ENCODE measurements at places on chromosomes 11 and 22.

GRCh38 chr22:22927888-22928665 is 40.5 kb downstream of the IGLL5 start:
- DNase-seq = no peak

DNA sequence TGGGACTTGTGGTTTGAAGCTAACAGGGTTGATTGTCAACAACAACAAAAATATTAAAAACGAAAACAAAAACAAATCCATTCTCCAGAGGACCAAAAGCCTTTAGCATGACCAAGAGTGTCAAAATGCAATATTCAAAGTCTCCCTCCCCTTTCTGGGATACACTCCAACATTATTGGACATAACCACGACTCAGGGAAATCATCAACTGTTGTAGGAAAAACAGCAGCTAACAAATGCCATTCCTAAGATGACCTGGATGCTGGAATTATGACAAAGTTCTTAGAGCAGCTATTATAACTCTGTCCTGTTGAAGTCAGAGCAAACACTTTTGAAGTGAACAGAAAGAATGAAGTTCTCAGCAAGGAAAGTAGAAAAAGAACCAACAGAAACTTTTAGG is 143.0 kb downstream of the TMEM135 start:
- DNase-seq = no peak

DNA sequence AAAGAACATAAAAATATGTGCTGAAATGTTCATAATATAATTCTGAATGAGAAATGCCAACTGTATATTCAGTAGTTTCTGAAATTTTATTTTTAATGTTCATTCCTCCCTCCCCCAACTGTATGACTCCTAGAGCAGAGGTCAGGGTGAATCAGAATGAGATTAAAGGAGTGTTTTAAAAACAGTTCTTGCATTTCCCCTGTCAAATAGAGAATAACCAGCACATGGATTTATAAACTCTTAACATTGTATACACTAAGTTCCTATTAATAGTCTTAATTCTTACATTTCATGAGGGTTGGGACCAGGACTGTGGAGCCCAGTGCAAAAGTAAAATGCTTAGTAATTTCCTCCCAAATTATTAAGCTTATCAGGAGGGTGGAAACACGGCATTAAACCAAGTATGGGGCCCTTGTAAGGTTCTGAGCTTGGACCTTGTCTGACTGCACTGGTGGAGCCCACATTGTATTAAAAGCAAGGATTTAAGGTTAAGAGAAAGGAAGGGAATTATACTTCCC is 474.6 kb upstream of the RAG2 start:
- no peak for DNase-seq

- DNase-seq = no peak
Measured at GRCh38 chr22:47787501-47788227, 1025.2 kb downstream of the TBC1D22A start.

GRCh38 chr11:2911088-2911784 is 18.0 kb downstream of the PHLDA2 start:
- DNase-seq = no peak

DNA sequence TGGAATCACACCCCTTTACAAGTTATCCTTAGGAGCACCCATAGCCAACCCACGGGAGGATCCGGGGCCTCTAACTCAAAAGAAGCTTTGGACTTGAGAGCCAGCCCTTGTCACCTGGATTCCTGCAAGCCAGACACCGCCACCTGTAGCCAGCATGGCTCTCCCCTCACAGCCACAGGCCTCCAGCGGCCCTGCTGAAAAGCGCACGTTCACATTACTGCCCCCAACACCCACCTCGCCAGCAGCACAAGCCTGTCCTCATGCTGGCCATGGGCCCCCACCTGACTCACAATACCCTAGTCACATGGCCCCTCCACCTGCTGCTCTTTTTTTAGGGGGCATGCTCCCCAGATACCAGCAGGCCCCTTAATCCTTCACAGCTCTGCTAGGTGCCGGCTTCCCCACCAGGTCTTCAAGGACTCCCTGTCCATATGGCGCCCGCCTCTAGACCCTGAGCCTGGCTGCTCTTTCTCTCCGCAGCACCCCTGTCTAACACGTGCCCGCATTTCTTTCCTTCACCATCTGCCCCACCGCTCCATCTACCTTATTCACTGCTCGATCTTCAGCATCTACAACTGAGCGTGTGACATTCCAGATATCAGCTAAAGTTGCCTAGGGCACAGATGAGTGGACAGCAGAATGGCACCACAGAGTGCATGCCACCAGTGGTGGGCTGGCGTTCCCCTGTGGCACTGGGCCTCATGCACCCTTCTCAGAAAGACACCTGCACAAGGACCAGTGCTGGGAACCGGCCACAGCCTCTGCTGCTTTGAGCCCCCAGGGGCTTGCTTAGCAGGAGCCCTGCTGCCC is 6.6 kb downstream of the CARS1 start:
- no peak for DNase-seq

DNA sequence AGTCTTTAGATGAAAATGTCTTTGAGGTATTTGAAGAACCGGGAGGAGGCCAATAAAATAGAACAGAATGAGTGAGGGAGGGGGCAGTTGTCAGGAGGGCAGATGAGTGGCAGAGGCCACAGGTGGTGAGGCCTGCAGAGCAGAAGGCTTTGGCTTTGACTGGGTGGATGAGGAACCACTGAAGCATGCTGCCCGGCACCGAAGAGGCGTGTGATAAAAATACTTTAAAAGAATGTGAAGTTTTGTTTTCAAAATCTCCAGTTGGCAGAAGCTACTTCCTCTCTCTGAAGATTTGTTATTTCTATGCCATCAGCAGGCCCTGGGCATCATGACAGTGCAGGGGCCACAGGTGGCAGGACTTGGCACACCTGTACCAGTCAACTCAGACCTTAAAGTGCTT is 6.3 kb downstream of the MS4A12 start:
- no peak for DNase-seq

DNA sequence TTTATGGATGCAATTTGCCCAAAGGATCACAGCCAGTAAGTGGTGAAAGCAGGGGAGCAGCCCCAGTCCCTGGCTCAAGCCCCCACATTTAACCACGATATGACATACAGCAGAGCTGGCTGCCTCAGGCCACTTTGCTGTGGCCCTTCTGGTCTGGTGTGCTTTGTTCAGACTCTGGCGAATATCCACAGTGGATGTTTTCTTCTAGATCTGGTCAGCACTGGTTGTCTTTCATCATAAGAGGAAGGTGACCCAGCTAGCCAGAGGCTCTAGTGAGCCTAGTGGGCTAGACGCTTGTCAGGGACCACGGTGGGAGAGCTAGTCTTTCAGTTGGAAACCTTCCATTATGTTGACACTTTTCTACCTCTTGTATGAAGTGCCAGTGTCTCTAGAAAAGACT is 42.5 kb downstream of the DGCR2 start:
- no peak for DNase-seq

- DNase-seq = no peak
Measured at GRCh38 chr11:14703731-14704130, 60.1 kb downstream of the PDE3B start.

GRCh38 chr11:132402071-132402684 is 1031.8 kb downstream of the NTM start:
- no peak for DNase-seq

- DNase-seq = no peak
Measured at GRCh38 chr22:47204002-47204979, 441.8 kb downstream of the TBC1D22A start.

GRCh38 chr11:108698844-108699642 is 34.2 kb downstream of the DDX10 start:
- no peak for DNase-seq

DNA sequence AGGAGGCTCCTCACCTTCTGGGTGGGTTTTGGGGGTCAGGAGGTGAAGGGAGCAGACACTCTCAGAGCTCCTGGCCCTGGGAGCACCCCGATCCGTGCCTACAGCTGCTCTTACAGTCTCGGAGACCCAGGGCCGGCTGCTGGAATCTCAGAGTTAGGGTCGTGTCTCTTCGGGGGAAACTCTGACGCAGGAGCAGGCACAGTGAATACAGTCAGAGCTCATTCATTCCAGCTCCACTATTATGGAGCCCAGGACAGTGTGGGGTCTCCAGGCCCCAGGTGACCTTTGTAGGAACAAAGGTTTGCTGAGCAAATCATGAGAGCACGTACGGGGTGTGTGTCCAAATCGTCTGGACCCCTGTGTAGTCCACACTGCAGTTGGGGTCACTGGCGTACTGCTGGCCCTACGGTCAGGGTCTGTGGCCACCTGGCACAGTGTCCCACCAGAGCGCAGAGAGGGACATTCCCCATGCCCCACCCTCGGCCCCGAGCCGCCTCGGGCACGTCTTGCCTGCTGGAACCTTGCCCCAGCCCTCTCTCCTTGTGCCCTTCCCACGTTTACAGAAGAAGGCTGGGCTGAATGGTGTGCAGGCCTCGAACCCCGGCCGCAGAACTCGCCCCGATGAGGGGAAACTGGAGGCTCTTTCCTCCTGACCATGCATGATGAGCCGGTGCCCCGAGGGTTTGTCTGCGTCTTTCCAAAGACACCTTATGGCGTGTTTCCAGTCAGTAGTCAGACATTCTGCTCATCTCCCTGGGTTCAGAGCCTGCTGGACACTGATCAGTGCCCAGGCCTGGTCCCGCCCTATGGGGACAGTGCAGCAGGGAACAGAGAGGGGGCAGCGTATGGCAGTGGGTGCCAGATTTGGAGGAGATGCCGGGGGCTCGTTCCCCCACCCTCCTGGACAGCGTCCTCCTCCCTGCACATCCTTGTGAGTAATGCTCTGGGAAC is 1166.6 kb downstream of the BRD1 start:
- DNase-seq = no peak

DNA sequence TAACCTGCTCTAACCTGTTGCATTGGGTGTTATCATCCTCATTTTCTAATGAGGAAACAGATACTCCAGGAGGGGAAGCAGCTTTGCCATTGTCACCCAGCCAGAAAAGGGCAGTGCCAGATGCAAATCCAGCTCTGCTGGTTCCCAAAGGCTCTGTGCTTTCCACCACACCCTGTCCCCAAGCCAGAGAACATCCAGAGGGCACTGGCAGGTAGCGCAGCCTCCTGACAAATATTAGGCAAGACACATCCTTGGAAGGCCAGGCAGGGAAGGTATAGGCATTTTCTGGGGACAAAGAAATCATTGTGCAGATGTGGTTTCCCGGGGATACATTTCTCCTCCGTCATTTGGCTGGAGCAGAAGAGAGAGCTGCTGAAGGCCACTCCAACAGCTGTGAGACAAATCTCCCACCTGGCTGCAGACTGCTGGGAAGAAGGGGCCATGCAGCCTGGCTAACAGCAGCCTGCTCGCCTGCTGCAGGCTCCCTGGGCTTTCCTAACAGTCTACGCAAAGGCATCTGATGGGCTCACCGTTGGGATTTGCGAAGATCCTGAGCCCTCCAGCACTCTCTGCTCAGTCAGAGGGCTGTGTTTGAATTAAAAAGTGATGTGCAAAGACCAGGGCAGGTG is 93.9 kb upstream of the PITPNB start:
- no peak for DNase-seq

- DNase-seq = no peak
Measured at GRCh38 chr22:35777335-35777975, 59.8 kb downstream of the APOL5 start.

GRCh38 chr22:37575490-37576003 is 4.3 kb downstream of the LGALS2 start:
- DNase-seq = no peak

GRCh38 chr22:40867109-40867508 is 5.2 kb upstream of the DNAJB7 start:
- no peak for DNase-seq

DNA sequence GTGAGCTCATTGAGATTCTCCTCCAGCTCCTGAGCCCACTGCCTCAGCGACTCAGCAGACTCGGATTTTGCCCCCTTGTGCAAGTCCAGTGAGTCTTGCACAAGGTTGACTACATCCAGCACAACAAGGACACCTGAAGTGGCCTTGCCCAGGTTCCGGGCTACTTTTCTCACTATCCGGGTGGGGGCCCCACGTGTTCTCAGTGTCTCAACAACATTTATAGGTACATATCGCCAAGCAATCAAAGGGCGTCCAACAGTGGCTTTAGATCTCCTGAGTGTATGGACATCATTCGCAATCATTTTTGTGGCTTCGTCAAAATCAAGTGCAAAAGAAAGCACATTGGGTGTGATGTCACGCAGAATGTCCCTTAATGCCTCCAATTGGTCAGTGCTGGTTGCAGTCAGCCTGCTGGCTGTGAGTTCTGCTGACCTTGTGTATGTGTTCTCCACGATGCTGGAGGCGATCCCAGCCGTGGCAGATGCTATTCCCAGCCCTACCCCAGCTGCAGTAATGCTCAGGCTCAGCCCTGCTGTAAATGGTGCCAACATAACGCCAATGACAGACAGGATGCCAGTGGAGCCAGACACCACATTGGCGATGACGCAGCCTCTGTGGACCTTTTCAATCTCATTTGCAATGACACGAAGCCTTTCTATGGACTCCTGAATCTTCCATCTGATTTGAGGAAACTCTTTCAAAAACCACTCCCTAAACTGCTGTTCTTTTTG is 10.3 kb downstream of the APOL4 start:
- DNase-seq = no peak

DNA sequence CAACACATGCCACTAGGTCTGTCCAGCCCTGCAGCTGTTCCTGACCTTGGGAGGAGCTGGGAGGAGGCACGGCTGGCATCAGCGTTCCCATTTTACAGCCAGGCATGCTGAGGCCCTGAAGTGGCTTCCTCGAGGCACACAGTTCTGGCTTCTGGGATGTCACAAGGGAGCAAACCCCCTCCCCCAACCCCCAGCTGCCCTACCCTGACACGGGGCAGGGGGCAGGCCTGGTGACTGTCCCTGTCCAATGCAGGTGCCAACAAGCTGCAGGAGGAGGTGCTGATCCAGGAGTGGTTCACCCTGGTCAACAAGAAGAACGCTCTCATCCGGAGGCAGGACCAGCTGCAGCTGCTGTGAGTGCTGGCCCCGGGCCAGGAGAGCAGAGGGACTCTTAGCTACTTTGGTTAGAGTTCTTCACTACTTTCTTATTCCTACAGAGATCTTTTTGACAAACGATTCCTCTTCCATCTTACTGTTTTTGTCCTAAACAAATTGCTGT is 5.3 kb downstream of the KCNK7 start:
- DNase-seq = no peak

DNA sequence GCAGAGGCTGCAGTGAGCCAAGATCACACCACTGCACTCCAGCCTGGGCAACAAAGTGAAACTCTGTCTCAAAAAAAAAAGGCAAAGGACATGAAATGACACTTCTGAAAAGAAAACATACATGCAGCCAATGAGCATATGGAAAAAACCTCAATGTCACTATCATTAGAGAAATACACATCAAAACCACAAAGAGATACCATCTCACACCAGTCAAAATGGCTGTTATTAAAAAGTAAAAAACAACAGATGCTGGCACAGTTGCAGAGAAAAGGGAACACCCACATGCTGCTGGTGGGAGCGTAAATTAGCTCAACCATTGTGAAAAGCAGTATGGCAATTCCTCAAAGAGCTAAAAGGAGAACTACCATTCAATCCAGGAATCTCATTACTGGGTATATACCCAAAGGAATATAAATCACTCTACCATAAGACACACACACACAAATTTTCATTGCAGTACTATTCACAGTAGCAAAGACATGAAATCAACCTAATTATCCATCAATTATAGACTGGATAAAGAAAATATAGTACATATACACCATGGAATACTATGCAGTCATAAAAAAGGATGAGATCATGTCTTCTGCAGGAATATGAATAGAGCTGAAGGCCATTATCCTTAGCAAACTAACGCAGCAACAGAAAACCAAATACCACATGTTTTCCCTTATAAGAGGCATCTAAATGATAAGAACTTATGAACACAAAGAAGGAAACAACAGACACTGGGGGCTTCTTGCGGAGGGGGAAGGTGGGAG is 15.7 kb upstream of the C11orf58 start:
- DNase-seq = no peak

- DNase-seq = no peak
Measured at GRCh38 chr11:27894552-27894951, 194.3 kb upstream of the BDNF start.

- no peak for DNase-seq
Measured at GRCh38 chr11:69398529-69399492, 82.7 kb upstream of the LINC01488 start.
